ENCODE measurements at places on chromosomes 11 and 22.

DNA sequence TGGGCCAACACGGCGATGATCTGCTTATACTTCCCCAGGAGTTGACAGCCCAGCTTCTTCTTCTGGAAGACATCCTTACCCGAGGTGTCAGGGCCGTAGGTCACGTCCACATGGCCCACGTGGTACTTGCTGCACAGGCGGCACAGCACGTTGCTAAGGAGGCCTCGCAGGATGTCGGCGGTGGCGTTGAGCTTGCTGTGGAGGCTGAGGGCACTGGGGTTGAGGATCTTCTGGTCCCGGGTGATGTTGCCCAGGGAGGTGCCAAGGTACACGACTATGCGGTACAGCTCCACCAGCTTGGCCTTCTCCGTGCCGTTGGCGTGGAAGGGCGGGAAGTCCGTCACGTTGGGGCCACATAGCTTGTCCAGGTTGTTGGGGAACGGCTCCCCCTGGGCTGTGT is 2.9 kb downstream of the LIF start:
- DNase-seq = no peak

DNA sequence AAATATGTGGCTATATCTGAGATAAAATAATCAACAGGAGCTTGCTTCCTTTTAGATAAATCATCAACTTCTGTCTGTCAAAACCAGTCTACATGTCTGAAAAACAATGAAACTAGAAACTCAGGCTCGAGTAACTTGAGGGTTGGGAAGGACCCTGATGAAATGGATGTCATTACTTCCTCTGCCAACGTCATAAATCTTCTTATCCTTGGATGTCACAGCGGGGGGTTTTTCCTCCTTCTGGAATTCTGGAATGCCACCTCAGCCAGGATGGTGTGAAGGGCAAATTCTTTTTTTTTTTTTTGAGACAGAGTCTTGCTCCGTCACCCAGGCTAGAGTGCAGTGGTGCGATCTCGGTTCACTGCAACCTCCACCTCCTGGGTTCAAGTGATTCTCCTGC is 13.4 kb downstream of the LGR4 start:
- DNase-seq = no peak

GRCh38 chr22:48664586-48664985 is 1163.1 kb downstream of the BRD1 start:
- no peak for DNase-seq

- no peak for DNase-seq
Observed at GRCh38 chr11:10645212-10645795, 48.3 kb downstream of the IRAG1 start.

DNA sequence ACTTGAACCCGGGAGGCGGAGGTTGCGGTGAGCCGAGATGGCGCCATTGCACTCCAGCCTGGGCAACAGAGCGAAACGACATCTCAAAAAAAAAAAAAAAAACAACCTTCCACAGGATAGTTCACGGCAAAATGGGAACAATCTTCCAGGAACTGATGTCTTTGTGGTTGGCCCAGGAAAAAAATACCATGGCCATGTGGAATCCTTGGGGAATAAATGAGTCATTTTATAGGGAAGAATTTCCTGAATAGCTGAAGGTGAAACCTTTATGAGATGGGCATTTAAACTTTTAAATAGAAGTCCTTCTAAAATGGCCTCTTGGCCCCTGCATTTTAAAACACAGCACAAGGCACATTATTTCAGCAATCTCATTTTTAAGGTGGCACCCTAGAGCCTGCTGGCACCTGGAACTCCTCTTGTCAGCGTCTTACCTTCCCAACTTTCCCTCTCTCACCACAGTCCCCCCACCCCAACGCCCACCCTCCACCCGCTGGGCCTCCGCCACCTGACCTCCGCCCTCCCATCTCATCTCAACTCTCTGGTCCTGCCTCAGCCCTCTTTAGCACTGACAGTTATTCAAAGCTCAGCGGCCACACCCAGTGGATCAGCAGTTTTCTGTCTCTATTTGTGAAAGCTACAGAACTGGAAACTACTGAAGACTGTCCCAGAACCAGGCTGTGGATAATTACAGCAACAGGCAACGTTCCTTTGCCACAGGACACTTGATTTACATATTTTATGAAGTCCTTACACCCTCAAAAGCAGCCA is 43.1 kb downstream of the SCGB1A1 start:
- DNase-seq = peak; percentile 38

DNA sequence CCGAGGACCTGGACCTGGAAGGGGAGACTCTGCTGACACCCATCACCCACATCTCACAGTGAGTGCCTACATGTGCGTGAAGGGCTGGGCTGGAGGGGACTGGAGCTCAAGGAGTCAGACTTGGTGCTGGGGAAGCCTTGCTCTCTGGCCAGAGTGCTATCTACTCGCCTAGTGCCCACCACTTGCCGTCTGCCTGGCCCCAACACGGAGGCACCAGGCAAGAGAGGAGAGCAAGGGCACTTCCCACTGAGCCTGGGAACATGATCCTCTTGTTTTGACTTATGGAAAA is 37.8 kb downstream of the KCNQ1OT1 start:
- DNase-seq = no peak

- DNase-seq = no peak
Observed at GRCh38 chr22:29014773-29015172, 46.9 kb downstream of the C22orf31 start.

GRCh38 chr11:8258289-8258688 is 5.4 kb downstream of the LMO1 start:
- no peak for DNase-seq

DNA sequence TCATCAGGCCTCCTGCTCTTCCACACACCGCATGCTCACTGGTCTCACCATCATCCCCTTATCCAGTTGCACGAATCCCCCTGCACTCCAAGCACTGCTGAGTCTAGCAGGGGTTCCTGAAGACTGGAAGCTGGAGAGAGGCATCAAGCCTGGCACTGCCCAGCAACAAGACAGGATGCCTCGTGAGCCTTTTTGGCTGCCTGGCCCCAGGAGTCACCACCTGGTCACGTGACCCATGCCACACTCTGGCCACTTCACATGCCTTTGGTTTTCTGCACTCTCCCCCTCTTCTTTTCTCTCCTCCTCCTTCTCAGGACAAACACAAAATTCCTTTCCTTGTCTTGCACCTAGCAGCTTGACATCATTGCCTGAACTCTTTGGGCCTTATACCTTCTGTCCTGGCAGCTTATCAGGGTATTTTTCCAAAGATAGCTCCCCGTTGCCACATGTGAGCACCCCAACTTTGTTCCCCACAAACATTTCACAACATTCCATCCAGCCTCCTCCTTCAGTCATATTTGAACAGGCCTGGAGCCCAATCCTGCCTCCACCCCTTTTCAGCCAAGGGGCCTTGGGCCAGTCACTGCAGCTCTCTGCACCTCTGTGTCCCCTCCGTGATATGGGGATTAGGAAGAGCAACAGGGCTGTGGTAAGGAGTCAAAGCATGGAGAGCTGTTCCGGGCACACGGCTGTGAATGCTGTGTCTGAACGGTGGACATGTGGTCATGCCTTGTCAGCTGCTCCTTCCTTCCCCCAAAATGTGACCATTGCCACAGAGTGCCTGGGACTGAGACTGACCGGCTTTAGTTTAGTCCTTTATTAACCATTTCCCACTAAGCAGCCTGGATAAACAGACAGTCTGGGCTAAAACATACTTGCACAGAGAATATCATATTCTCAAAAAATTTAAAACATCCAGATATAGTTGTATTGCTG is 2.8 kb upstream of the PACSIN2 start:
- no peak for DNase-seq

DNA sequence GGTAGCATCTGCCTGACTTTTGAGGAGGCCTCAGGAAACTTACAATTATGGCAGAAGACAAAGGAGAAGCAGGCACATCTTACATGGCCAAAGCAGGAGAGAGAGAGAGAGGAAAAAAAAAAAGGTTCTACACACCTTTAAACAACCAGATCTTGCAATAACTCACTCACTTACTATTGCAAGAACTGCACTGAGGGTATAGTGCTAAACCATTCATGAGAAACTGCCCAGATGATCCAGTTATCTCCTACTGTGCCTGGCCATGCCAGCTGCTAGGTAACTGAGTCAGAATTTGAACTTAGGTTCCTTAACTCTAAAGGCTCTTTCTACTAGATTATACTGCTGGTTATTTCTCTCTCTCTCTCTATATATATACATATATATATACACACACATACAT is 7.3 kb downstream of the HORMAD2 start:
- no peak for DNase-seq

GRCh38 chr11:71139516-71140205 is 112.7 kb downstream of the SHANK2 start:
- DNase-seq = peak; percentile 26

DNA sequence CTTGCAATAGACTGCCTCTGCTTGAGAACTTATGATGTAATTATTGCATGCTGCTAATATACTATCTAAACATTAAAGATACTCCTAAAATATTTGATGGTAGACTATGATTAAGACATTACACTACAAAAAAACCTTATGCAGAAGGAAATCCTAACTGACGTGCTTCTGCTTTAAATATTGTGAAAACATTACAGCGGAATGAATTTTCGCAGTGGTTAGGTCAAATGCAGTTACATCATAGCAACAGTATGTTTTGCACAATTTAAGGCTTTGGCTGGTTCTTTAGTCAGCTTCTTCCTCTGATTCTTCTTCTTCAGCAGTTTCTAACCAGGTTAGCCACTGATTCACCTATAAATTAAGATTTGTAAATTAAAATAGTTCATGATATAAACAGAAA is 11.2 kb downstream of the EIF4G2 start:
- no peak for DNase-seq

DNA sequence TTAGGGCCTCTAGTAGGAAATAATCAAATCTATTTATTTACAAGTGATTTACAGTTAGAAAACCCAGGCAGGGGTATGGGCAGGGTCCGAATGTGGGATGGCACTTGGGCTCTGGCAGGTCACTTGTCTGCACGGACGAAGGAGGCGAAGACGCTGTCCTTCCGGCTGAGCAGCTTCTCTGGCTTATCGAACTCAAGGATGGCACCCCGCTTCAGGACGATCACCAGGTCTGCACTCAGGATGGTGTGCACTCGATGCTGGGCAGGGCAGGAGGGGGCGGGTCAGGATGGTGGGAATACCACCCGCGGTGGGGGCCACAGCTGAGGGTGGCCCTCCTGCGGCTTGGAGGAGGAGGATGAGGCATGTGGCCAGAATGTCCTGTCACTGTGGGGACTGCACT is 4.4 kb upstream of the KCNJ11 start:
- DNase-seq = no peak

DNA sequence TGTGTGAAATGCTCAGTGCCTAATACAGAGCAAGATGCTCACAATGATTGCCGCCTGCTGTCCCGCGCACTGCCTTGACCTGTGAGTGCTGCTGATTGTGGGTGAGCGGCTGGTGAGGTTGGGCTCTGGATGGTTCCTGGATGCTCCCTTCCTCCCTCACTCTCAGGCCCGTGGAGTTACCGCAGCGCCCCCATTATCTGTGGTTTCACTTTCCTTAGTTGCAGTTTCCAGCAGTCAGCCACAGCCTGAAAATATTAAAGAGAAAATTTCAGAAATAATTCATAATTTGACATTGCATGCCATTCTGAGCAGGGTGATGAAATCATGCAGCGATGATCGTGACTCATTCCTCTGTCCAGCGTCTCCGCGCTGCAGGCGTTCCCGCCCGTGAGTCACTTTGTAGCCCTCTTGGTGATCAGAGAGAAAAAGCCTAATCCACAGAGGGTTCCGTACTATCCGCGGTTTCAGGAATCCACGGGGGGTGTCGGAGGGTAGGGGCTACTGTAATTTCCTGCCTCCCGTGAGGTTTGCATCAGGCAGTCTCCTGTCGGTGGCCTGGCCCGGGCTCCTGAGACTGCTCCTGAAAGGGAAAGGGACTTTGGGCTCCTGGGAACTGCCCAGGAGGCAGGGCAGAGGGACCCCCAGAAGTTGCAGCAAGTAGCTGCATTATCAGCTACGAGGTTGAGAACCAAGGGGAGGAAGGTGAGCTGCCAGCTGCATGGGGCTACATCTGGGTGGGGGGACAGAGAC is 10.6 kb downstream of the RPL3 start:
- peak; percentile 96 for DNase-seq
